ENCODE measurements at places on chromosomes 11 and 22.
A peak's percentile ranks its signal among the peaks of the same experiment; 100 is the strongest.

GRCh38 chr11:574632-575312 lies 1.5 kb upstream of the PHRF1 start:
- peak; percentile 51 for DNase-seq

DNA sequence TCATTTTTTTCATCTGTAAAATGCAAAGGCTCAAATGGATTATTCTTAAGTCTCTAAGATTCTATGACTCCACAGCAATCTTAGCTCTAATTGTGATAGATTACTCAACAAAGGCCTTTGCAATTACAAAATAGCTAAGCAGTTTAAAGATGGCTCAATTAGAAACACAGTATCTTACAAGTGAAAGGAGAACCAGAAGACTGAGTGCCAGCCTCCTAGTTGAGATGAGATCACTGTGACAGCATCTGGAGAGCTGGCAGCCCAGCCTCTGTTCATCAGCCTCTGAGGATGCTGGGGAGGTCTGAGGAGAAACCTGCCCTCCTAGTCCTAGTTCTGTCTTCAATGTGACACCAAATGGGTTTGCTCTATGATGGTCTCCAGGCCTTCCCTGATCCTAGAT lies 158.4 kb upstream of the NARS2 start:
- no peak for DNase-seq

- DNase-seq, result no peak
Measured at GRCh38 chr22:27724709-27725108, 76.8 kb downstream of the MN1 start.

DNA sequence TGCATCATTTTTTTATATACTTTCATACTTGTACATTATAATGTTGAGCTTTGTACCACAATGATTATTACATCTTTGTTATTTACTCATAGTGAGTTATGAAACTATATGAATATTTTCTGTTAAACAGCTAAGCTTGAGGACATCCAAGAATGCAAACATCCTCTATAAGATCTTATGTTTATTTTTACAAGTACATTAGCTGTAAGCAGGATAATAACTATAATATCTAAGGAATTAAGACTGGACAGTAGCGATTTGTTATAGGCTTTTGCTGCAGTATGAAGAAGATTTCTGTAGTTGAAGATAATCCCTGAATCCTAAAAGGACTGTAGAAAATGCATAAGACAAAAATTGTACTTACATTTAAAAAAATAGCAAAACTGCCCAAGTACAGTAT lies 176.0 kb downstream of the METTL15 start:
- DNase-seq, result no peak

Data from HAP-1 (cell line).